ENCODE measurements at places on chromosomes 16 and 17.

DNA sequence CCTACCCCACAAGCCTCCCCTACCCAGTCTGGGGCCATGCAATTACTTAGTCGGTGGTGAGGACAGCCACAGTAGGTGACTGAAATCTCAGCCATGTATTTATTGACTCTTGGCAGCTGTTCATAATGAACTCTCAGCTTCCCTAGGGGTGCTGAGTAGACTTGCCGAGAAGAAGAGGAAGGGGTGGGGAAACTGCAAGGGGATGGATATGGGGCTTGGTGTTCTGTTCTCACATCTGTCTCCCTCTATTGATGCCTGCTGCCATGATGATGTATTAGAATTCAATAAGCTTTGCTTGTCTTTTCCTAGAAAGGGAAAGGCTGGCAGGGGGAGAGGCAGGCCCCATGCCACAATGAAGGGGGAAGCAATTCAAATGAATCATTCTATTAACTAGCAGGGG, 112.9 kb downstream of the GP2 start:
- no peak for DNase-seq

GRCh38 chr16:78763821-78764440, 664.5 kb downstream of the WWOX start:
- no peak for DNase-seq

- DNase-seq: no peak
Measured at GRCh38 chr16:1950559-1950958, 3.9 kb downstream of the RPL3L start.

- no peak for DNase-seq
Measured at GRCh38 chr16:69477546-69477945, 53.1 kb downstream of the CYB5B start.

DNA sequence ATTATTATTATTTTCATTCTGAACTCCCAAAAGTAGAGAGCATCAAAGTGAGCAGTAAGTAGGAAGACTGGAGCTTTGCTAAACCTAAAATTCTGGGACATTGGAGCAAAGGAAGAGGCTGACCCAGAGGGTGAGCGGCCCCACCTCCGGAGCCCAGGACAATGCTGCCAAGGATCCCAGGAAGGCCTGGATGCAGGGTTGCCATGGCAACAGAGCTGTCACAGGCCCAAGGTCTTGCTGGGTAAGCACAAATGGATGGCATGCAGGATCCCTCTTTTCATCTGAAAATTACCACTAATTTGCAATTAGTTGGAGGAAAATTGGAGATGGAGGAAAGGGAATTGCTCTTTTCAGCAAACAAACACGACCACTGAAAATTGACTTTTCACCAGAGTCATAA, 457.9 kb upstream of the CDH5 start:
- DNase-seq: peak; percentile 80

DNA sequence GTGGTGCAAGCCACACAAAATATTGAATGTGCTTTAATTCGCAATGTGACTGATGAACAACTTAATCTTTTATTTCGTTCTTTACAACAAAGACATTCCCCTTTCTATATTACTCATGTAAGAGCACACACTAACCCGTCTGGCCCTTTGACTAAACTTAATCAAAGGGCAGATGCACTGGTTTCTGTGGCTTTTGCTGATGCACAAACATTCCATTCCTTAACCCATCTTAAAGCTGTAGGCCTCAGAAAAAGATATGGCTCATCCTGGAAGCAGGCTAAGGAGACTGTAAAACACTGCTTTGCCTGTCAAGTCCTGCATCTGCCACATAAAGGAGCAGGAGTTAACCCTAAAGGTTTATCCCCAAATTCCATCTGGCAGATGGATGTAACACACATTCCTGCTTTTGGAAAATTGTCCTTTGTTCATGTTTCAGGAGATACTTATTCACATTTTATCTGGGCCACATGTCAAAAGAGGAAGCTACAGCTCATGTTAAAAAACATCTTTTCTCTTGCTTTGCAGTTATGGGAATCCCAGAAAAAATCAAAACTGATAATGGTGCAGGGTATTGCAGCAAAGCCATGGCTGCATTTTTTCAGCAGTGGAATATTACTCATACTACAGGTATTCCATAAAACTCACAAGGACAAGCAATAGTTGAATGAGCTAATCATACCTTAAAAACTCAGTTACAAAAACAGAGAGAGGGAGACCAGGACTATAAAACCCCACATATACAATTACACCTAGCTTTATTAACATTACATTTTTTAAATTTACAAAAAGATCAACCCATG, 137.2 kb downstream of the AHSP start:
- DNase-seq: no peak

- DNase-seq: no peak
Measured at GRCh38 chr17:78408476-78409050, 30.1 kb downstream of the PGS1 start.

GRCh38 chr17:58331815-58332777, 3.5 kb upstream of the TSPOAP1 start:
- no peak for DNase-seq

GRCh38 chr17:69064001-69064400, 3.3 kb upstream of the ABCA9 start:
- no peak for DNase-seq

DNA sequence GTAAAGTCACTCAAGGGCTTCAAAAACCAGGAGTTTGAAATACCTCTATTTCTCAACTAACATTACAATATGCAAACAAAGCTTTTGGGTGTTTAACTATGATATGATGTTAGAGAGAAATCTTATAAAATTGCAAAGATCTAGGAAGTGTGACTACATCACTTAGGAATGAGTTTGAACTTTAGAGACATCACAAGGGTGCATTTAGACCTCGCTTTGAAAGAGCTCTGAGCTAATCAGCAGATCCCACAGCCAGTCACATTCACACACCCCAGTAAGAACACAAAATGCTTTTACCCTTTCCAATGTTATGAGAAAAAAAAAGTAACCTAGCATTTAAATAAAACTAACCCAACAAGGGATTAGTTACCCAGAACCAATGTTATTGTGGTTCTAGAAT, 45.2 kb downstream of the HYDIN start:
- DNase-seq: no peak

DNA sequence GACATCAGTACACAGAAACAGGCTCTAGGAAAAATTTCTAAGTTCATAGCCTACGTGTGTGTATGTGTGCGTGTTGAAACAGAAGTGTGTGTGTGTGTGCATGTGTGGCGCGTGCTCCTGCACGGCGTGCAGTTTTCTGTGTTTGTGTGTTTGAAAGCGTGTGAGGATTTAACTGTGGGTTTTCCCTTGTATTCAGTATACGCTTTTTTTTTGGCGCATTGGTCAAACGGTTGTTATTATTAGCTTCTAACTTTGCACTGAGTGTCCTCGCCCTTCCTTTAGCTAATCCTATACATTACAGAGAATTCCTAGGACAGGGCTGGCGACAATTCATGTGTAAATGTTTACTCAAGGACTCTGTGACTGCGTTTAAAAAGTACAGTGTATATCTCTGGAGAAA, 23.0 kb downstream of the TMC6 start:
- no peak for DNase-seq

DNA sequence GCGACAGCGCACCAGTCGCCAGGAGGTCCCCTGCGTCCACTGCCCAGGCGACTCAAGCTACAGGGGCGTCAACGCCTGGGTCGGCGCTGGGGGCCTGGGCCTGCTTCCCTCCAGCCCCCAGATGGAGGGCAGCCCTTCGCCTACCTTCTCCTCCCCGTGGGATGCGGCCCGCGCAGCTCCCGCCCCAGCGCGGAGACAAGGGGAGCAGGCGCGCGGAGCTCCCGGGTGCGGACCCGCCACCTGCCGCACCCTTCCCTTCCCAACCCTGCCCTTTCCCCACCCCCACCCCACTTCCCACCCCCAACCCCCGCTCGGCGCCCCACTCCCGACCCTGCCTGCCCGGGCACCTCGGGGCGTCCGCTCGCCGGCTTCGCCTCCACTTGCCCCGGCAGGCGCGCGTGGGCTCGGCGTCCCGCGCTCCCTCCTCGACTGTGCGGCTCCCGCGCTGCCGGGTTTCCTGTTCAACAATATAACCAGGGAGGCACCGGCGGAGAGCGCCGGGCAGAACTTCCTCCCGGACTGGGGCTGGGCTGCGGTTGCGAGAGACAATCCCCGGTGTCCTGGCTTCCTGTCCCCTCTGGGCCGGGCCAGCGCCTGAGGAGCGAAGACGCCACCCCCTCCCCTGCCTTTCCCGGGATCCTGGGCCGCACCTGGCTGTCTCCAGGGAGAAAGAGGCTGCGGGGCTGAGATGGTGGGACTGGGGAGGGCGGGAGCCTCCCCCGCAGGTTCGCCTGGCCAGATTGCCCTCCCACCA, at the start of gene ARHGAP27:
Gene ARHGAP27 (minus strand): TSS at position 466 of the 754 bp plus-strand sequence. CDS start 2,591 bp downstream, outside the sequence.
- DNase-seq: peak; percentile 74

- DNase-seq: no peak
Measured at GRCh38 chr17:75712446-75712845, 8.8 kb upstream of the ITGB4 start.

DNA sequence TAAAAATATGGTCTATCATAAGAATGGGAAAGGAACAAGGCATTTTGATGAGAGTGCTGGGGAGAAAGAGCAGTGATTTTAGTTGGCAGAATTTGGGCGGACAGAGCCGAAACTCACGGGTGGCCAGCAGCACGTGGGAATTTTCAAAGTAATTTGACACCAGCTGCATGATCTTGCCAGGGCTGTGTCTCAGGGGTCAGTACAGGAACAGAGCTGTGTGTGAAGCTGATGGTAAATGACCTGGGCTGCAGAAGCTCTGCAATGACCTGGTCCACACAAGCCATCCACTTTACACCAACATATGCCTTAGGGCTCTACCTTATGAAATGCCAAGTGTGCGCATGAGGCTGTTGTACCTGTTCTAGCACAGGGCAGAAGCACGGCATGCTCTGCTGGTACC, 112.0 kb downstream of the ZFHX3 start:
- no peak for DNase-seq

- DNase-seq: no peak
Measured at GRCh38 chr16:50318796-50319578, 49.8 kb downstream of the BRD7 start.

DNA sequence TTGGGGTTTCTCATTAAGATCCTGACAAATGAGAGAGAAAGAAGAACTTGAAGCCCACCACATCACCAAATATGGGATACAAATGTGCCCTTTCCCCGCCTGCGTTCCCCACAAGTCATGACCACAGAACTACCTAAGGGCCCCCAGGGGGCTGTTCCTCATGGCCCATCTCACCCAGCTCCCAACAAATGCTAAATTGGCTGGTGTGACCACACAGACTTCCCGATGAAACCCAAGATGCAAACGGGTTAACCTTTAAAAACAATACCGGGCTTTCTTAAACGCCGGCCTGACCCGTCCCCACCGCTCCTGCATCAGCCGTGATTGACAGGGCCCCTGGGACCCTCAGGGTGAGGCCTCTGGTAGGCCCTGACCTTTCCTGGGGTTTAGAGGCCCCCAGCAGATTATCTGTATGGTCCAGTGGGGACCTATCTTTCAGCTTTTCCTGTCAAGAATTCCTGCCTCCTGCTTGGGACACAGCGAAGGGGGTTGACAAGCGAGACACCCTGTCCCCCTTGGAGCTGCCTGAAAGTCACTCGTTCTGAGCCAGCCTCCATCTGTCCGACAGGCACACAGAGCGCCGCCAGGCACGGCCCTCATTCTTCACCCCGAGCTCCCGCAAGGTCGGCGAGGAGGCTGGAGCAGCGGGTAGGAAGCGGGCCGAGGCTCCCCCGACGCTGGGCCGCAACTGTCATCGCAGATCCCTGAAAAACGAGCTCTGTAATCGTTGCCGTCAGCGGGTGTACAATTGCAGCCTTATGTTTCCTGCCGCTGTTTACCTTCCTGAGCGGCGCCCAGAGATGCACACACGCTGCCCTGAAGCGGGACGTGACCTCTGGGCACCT, 300.1 kb downstream of the FOXL1 start:
- peak; percentile 57 for DNase-seq

- DNase-seq: peak; percentile 58
Measured at GRCh38 chr17:48528153-48528935, 2.5 kb downstream of the HOXB1 start.

DNA sequence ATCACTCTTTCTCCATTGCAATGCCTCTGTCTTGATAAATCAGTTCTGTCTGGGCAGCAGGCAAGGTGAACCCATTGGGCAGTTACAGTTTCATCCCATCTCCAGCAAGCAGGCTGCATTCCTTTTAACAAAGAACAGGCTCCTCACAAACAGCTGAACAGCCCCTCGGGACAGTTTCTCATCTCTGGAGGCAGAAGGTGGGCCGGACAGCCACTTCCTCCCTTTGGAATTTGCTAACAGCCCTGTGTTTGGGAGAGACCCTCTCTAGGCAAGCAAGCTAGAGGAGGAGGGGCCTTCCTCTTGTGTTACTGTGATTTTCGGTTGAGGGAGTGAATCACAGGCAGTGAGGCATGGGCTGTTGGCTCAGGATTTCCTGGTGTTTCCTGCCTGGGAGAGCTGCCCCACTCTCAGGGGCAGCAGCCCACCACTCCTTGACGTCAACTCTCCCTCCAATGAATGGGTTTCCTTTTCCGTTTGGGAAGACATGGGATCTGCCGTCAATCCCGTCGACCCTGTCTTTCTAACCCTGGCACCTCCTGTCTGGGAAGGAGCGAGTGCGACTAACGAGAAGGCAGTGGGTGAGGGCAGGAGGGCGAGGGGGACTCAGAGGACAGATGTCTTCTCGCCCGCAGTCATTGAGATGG, 3.7 kb upstream of the PGS1 start:
- DNase-seq: peak; percentile 74

DNA sequence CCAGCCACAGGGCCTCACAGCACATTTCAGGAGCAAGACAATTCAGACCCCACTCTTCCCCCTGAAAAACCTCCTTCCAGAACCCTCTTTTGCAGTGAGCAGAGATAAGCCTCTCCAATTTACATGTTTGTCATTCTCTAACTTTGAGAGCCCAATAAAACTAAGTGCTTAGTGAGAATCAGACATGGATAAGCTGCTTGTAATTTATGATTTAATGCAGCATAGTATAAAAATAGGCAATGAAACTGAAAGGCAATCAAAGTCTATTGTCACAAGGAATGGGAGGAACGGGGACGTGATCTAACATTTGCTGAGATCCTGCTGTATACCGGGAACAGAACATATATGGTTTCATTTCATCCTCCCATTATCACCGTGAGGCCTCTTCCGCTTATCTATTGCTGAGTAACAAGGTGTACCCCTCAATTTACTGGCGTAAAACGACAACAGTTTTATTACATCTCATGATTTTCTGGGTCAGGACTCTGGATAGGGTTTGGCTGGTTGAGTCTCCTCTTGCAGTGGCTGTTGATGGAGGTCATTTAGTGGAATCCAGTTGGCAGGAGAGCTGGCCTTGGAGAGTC, 597.4 kb downstream of the MAF start:
- no peak for DNase-seq

DNA sequence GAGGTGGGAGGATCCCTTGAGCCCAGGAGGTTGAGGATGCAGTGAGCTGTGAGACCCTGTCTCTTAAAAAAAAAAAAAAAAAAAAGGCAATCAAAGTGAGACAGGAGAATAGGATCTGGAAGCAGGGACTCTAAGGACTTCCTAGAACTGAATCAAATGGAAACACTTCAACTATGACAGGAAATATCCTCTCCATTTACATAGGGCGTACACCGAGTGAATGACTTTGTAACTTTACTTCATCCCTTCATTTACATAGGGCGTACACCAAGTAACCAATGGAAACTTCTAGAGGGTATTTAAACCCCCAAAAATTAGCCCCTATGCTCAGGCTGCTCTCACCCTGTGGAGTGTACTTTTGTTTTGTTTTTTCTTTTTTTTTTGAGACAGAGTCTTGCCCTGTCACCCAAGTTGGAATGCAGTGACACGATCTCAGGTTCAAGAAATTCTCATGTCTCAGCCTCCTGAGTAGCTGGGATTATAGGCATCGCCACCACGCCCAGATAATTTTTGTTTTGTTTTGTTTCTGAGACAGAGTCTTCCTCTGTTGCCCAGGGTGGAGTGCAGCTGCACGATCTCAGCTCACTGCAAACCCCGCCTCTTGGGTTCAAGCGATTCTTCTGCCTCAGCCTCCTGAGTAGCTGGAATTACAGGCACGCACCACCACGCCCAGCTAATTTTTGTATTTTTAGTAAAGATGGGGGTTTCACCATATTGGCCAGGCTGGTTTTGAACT, 9.6 kb upstream of the PRPSAP1 start:
- no peak for DNase-seq

Data from ecto neural progenitor cell (in vitro differentiated cells).